Lower leg skin (tissue), 4 donors: ENCODE measurements at places on chromosomes 1 and 21. TPM values are rescaled to one million over a fixed set of nuclear protein-coding genes. Genes with fewer than 3 reads are reported as not detected.

F5 gene
- total RNA-seq, result 5.5 TPM

SUMO3 gene
- total RNA-seq, result 43.4 TPM

COL8A2 gene
- total RNA-seq, result 7.7 TPM

MAST2 gene
- 6.6 TPM for total RNA-seq

CASQ1 gene
- total RNA-seq, result 0.12 TPM

TGFB2 gene
- 0.80 TPM for total RNA-seq

DNA sequence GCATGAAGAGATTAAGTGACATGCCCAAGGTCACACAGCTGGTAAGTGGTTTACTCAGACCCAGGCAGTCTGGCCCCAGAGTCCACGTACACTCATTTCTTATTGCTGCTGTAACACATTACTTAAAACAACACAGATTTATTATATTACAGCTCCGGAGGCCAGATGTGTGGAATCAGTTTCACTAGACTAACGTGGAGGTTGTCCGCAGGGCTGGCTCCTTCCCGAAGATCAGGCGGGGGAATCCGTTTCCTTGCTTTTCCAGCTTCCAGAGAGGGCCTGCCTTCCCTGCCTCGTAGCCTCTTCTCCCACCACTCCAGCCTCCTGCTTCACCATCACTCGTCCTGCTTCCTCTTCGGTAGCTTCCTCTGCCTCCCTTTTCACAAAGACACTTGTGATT, 81.2 kb downstream of the KCNN3 start:
- no peak for DNase-seq

DNA sequence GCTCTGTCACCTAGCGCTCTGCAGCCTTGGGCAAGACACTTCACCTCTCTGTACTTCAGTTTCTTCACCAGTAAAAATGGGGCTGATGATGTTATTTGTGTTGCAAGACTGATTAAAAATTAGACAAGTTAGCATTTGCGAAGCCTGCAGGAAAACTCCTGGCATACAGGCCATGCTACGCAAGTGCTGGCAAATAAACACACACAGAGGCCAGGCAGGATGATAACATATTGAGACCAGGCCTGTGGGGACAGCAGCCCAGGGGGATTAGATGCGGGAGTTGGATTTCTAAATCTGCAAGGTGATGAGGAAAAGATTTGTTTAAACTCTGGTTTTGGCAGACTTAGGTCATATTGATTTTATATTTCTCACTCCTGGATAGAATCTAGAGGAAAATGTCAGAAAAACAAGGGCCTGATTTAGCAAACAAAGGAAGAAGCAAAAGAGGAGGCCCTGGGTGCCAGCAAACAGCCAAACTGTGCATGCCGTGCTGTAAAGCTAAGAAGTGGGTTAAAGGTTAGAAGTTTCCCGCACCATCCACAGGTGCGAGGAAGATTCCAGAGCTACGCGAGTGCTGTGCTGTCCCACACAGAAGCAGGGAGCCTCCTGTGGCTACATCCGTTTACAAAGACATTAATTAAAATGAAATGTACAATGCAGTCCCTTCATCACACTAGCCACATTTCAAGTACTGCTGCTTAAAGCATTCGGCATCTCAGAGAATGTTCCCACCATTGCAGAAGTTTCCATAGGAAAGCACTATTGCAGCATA, 532.2 kb downstream of the NPHP4 start:
- DNase-seq, result no peak

DNA sequence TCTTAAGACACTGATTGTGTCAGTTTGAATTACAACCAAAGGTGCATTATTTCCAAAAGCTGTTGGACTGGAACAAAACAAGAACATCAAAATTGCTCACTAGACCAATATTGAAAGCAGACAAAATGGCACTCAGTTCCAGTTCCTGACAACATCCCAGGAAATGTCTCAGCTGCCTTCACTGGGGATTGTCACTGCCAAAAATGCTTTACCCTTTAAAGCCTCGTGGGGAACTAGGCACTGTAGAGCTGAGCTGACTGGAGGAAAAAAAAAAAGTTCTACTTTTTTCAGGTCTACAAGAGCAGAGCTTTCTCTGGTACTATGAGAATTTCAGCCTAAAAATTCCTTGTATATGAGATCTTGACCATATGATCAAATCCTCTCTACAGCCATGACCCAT, 21.9 kb downstream of the GPR52 start:
- no peak for DNase-seq

DNA sequence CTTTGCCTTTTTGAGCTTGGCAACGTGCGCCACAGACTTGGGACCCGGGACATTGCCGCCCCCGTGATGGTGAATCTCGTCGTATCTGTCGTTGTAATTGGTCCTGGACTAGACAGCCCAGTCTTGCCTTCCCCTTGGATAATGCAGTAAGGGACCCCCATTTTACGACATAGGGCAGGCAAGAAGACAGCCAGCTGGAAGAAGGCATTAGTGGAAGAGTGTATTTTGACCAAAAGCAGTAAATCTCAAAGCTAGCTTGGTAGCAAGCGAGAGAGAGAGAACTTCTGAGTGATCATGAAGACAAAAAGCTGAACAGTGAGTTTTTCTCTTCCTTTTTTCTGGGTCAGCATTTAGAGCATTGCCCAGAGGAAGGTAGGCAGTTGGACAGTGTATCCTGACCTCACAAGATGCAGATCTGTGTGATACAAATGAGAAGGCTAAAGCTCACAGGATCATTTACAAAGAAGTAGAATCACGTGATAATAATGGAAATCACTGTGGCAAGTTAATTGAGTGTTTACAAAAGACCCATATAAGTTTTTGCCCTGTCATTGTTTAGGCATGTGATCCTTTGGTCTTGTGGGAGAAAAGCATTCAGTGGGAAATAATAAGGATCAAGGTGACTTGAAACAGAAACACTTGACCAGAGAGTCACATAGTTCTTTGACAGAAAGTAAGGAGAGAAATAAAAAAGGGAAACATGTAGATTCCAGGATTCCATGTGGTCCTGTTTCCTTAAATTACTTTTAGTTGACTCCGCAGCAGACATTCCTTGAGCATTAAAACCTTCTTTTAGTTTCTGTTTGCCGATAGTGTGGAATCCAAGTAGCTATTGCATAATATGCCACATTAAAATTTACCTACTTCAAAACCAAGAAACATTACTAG, 66.3 kb downstream of the CNST start:
- DNase-seq, result no peak

DNA sequence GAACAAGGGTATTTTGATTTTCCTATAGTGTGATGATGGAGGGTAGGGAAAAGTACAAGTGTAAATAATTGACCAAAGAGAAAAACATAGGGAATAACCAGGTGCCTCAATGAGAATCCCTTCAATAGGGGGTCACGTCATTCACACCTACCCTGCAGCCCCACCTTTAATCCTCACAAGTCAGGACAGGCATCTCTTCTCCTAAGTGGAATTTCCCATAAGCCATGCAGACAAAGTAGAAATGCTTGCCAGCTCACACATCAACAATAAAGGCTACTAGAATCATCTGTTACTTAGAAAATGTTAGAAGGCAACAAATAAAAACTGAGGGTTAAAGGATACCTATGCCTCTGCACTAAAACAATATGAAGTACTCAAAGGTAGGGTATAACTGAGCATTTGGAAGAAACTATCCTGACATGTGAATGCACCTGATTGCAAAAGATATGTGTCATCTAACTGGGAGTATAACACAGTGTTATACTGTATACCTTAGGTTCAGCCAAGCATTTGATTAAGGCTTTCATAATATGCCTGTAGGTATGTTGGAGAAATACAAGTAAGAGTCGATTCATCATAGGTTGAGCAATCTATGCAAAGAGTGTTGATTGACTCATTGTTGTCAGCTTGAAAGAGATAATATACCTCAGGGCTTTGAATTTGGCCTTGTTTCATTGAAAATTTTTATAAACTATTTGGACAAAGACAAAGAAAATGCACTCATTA, 32.4 kb upstream of the ATP1A1 start:
- no peak for DNase-seq

GRCh38 chr1:162327788-162328165, 48.9 kb downstream of the SPATA46 start:
- no peak for DNase-seq

DNA sequence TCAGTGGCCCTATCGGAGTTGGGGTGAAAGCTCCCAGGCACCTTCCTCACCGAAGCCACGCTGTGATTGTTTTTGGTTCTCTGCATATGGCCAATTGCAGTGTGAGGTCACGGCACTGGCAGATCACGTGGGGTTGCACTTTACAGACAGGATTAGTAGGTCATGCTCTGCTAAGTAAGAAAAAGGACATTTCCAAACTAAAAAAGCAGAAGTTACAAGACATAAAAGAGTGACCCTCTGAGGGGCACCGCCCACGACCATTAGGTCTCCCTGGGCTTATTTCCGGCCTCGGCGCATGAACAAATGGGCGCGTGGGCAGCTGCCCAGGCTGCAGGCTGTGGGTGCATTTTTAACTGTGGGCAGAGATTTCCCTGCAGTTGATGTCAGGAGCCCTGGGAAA, 2.0 kb downstream of the CAPN9 start:
- DNase-seq, result no peak

- no peak for DNase-seq
Observed at GRCh38 chr1:160746836-160747500, 7.9 kb downstream of the SLAMF7 start.

DNA sequence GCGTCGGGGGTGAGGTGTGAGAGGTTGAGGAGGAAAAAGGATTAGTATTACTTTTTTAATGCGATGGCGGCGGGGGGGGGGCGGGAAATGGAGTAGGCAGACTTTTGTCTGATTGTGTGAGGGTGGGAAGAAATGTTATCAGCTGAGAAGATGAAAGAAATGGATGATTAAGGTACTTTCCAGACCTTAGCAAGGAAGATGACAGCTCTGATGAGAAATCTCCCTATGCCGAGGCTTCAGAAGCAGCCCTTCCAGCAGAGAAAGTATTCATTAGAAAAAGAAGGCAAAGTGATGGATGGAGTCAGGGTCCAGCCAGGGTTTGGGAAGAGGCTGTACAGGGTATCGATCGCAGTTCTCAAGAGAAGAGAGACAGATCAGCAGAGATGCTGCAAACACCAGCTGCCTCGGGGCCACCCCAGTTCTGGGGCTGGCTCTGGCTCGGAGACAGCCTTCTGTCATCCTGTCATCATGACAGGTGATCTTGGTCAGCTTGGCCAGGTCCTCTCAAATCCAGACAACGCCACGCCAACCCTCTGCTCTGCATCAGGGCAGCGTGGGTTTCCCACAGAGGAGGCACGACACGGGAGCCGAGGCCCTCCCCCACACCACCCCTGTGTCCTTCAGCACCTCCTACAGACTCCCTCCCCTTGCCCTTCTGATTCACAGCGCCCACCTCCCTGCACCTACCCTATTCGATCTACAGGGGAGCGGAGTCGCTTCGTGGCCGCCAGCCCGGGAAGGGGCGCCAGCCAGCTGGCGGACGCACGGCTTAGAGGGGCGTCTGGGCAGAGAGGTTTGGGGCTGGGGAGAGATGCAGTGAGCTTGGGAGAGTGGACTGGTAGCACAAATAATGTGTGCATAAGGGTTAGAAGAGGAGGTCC, 674 bp upstream of the ATXN7L2 start:
- DNase-seq, result no peak

- no peak for DNase-seq
Observed at GRCh38 chr1:24806588-24806987, 61.3 kb downstream of the CLIC4 start.

DNA sequence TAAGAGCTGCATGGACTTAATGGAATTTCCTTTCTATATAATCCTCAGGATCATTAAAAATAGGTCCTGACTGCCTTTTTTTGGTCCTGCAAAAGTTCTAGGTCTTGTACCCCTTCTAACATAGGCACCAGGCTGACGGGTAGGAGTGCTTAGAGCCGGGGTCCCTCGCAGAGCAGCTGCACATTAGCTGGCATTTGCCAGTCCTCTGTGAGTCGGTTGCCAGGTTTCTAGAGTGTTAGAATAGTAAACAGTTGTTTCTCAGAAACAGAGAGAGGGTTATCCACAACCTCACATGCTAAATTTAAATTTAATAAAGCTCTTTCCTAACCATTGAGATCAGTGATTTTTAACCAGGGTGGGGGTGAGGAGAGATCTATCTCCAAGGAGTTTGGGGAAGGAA, 35.4 kb upstream of the HEATR1 start:
- no peak for DNase-seq

DNA sequence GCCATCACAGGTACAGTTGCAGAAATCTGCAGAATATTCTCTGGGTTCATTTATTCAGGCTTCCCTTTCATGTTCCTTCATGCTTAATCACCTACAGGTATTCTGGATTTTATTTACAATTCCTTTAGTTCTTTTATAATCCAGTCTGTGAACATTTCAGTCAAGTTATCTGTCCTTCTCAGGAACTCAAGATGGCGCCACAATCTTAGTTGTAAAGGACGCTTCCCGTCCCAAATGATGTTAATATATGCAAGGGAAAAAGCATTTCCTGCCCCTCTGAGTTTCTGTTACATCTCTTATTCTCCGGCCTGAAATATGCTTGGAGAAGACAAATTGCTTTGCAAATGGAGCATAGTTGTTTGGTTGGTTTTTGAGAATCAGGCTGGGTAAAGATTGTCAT, 19.3 kb downstream of the F3 start:
- no peak for DNase-seq

- DNase-seq, result no peak
Observed at GRCh38 chr1:154334079-154335024, 9.0 kb downstream of the ATP8B2 start.

DNA sequence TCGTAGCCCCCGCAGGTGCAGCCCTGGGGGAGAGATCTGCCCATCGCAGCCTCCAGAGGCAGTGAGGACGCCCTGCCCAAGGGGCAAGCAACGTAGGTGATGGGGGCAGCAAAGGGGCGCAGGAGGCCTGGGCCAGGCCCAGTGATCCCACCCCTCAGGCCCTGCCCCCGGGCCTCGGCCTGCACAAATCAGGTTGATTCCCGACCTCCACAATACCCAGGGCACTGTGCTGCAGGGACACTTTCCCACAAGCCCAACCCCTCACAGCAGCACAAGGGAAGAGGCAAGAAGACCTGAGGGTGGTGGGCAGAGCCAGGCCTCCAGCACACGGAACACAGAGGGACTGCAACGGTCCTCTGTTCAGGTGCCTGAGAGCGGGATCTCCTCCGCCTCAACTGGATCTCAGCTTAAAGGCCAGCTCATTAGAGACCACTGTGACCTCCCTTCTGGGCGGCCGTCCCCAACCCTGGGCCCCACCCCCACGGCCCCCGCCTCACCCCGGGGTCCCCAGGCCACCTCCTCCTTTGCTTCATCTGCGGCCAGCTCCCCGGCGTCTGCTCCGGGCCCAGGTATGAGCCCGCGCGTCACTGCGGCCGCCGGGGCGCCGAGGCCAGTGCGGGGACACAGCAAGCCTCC, 812 bp upstream of the ARF1 start:
- DNase-seq, result no peak

DNA sequence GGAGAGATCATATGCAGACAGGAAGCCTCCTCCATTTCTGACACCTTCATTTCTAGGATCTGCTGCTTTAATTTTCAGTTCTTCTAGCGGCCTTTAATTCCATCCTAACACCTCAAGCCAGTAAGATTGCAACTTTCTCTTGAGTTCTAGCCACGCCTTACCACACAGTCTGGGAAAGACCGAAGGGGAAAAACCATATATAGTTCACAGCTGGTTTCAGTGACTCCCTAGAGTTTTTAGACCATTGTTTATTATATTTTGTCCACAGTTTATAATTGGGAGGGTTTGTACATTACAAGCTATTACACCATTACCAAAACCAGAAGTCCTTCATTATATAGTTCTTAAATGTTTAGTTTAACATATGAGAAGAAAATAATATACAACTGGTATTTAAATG, 37.5 kb downstream of the DPH5 start:
- no peak for DNase-seq
